ENCODE measurements at places on chromosomes 2 and 18. TPM values are rescaled to one million over a fixed set of nuclear protein-coding genes. Genes with fewer than 3 reads are reported as not detected.

ASPRV1 gene
- 2.5 TPM for total RNA-seq

DNA sequence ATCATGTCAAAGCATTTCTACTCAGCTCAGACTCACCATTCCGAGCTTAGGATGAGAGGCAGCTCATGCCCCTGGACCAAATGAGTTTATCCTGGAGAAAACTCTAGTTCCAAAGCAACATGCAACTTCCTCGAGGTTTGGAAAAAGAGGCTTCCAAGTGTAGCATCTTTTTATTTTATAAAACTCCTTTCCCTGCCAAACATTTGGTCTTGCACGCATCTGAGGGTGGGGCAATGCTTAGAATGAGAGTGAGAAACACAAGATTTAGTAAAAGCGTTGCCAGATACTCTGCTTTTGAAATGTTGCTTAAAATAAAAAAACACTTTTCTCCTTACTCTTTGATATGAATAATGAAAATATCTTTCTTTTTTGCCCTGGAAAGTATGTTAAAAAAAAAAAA is 151.5 kb downstream of the NCKAP5 start:
- H3K27me3 ChIP-seq, result peaks cover 2% of the 10 kb centered on the region
- no peak for DNase-seq
- H3K4me1 ChIP-seq, result peaks cover 32% of the 10 kb centered on the region
- no peaks in the 10 kb centered on the region for H3K36me3 ChIP-seq
- H3K27ac ChIP-seq, result no peak overlapping the region

- no peak overlapping the region for H3K4me3 ChIP-seq
- no peak for DNase-seq
- peak overlapping the region; percentile 72 for H3K27ac ChIP-seq
- peaks cover 6% of the 10 kb centered on the region for H3K4me1 ChIP-seq
- H3K27me3 ChIP-seq, result peaks cover 4% of the 10 kb centered on the region
Observed at GRCh38 chr2:79437433-79438267, 75.2 kb upstream of the CTNNA2 start.

GRCh38 chr2:29881089-29881730 is 40.2 kb downstream of the ALK start:
- no peak for DNase-seq
- no peak overlapping the region for H3K27ac ChIP-seq
- H3K4me3 ChIP-seq, result no peak overlapping the region

OTOS gene
- not detected for total RNA-seq

SGPP2 gene
- total RNA-seq, result 2.1 TPM

Data from glutamatergic neuron (in vitro differentiated cells).